ENCODE measurements at places on chromosomes 6 and 20. TPM values are rescaled to one million over a fixed set of nuclear protein-coding genes. Genes with fewer than 3 reads are reported as not detected.

GRCh38 chr20:12936020-12936419 is 72.8 kb upstream of the SPTLC3 start:
- no peak overlapping the region for H3K4me3 ChIP-seq
- H3K36me3 ChIP-seq: no peaks in the 10 kb centered on the region

- peaks cover 21% of the 10 kb centered on the region for H3K36me3 ChIP-seq
- H3K4me1 ChIP-seq: no peaks in the 10 kb centered on the region
- H3K27ac ChIP-seq: no peak overlapping the region
- no peak for DNase-seq
- H3K27me3 ChIP-seq: no peaks in the 10 kb centered on the region
- H3K4me3 ChIP-seq: no peak overlapping the region
Observed at GRCh38 chr6:31687321-31687720, 6.5 kb upstream of the LY6G5C start.

DNA sequence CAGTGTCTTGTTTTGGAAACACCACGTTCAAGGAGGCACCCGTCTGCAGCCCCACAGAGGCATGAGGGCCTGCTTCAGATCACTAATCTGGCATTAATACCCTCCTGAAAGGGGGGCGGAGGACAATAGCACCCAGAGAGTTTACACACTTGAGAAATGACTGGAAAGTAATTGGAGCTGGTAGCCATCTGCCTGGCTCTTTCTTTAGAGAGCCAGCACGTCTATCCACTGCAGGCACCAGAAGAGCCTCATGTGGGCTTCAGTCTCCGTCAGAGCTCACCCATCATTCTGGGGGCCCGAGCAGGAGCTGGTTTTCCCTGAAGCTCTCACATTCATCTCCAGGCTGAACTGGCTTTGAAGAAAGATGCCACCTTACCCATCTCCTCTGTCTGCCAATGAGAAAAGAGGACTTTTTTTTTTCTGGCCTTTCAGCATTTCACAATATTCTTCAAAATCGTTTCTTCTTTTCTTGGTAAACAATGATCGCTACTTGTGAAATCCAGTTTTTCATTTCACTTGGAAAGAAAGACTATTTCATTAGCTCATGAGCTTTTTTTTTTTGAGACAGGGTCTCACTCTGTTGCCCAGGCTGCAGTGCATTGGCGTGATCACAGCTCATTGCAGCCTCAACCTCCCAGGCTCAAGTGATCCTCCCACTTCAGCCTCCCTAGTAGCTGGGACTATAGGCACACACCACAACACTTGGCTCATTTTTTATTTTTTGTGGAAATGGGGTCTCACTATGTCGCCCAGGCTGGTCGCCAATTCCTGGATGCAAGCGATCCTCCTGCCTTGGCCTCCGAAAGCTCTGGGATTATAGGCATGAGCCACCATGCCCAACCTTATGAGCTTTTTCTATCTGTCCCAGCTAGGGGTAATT is 124.7 kb upstream of the ZNF217 start:
- H3K36me3 ChIP-seq: no peaks in the 10 kb centered on the region
- H3K4me3 ChIP-seq: no peak overlapping the region
- H3K27me3 ChIP-seq: no peaks in the 10 kb centered on the region

DNA sequence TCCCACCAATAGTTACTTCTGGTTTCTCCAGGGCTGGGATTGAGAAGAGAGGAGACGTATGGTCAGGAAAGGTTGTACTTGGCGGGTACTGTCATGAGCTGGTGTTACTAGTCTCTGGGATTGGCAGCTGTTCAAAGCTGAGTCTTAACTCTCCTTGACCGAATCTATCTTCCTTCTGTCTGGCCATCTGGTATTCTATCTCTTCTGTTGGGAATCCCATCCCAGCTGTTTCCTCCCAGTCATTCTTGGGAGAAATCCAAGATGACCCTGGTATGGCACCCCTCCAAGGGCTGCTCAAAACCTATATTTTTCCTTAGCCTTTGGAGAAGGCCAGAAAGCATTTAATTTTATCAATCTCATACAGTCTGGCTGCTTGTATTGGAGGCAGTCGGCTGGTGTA is 287.0 kb upstream of the CHD6 start:
- H3K27me3 ChIP-seq: no peaks in the 10 kb centered on the region
- H3K27ac ChIP-seq: no peak overlapping the region
- H3K4me1 ChIP-seq: no peaks in the 10 kb centered on the region
- no peak overlapping the region for H3K4me3 ChIP-seq
- no peaks in the 10 kb centered on the region for H3K36me3 ChIP-seq

- no peaks in the 10 kb centered on the region for H3K27me3 ChIP-seq
- no peak for DNase-seq
- no peak overlapping the region for H3K27ac ChIP-seq
- no peaks in the 10 kb centered on the region for H3K36me3 ChIP-seq
- no peak overlapping the region for H3K4me3 ChIP-seq
Observed at GRCh38 chr6:96651816-96652215, 88.9 kb downstream of the FHL5 start.

- H3K4me3 ChIP-seq: no peak overlapping the region
- no peak for DNase-seq
- H3K27me3 ChIP-seq: no peaks in the 10 kb centered on the region
- no peaks in the 10 kb centered on the region for H3K36me3 ChIP-seq
Observed at GRCh38 chr20:24767623-24768100, 181.4 kb upstream of the CST7 start.

GRCh38 chr20:445514-446336 is 16.6 kb downstream of the TBC1D20 start:
- H3K27ac ChIP-seq: no peak overlapping the region
- no peak for DNase-seq
- no peak overlapping the region for H3K4me3 ChIP-seq
- peaks cover 61% of the 10 kb centered on the region for H3K36me3 ChIP-seq
- no peaks in the 10 kb centered on the region for H3K4me1 ChIP-seq
- no peaks in the 10 kb centered on the region for H3K27me3 ChIP-seq

DNA sequence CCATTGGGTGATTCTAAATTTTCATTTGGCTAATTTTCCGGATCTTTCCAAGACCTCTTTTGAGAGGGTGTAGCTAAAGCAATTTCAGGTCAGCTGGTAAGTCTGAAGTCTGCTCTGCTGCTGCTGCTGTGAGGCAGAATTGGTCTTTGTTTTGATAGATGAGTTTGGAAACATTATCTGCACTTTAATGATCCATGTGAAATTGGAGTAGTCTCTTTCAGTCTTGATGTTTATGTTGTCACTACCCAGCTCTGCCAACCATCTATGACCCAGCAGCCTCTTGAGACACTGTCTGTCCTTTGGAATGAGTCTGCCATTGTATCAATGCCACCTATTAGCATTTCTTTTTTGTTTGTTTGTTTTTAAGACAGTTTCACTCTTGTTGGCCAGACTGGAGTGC is 44.1 kb downstream of the TXNDC5 start:
- DNase-seq: no peak
- H3K27me3 ChIP-seq: no peaks in the 10 kb centered on the region
- H3K4me3 ChIP-seq: no peak overlapping the region
- H3K27ac ChIP-seq: no peak overlapping the region
- H3K36me3 ChIP-seq: no peaks in the 10 kb centered on the region

- H3K4me3 ChIP-seq: no peak overlapping the region
- no peaks in the 10 kb centered on the region for H3K27me3 ChIP-seq
Observed at GRCh38 chr20:56513161-56514150, 11.1 kb upstream of the FAM209A start.

The SLC2A10 gene
- total RNA-seq: not detected

The GABRR1 gene
- total RNA-seq: not detected

The TGM2 gene
- total RNA-seq: 0.19 TPM

The NRM gene
- total RNA-seq: 2.9 TPM
